ENCODE measurements at places on chromosomes 7 and 10.

- DNase-seq, result no peak
Observed at GRCh38 chr7:151897161-151897731, 20.3 kb upstream of the PRKAG2 start.

DNA sequence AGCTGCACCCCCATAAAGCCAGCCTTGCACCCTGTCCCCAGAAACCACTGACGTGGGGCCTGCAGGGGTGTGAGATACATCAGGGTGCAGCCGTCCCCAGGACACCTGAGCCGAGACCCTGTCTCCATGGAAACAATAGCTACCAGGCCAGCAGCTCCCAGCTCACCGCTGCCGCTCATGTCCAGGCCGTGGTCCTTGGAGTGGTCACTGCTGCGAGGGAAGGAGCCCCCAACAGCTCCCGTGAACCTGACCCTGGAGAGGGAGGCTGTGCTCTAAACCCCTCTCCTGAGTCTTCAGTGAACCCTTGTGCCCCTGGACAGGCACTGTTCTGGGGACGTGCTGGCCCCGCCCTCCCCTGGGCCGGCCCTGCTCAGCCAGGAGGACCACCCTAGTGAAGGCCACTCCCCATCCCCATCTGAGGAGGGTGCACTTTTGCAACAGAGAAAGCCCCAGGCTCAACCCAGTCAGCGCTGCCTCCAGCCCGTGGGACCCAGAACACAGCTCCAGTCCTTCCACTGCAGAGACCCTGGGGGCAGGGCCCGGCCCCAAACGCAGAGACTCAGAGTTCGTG is 19.6 kb upstream of the INPP5A start:
- DNase-seq, result no peak

DNA sequence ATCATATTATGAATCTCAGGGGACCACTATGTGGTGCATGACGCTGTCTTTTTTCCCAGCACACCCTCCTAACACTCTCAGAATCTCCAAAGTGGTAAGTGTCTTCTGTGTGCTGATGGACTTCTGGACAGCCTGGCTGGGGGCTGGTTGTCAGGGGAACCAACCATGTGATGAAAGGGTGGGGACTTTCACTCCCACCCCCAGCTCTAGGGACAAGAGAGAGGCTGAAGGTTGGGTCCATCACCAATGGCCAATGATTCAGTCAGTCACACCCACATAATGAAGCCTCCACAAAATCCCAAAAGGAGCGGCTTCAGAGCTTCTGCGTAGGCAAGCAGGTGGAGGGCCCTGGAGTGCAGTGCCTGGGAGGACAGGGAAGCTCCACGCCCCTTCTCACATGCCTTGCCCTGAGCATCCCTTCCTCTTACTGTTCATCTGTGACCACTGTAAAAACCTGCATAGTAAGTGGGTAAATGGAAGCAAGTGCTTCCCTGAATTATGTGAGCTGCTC is 44.6 kb downstream of the RASGEF1A start:
- DNase-seq, result no peak

DNA sequence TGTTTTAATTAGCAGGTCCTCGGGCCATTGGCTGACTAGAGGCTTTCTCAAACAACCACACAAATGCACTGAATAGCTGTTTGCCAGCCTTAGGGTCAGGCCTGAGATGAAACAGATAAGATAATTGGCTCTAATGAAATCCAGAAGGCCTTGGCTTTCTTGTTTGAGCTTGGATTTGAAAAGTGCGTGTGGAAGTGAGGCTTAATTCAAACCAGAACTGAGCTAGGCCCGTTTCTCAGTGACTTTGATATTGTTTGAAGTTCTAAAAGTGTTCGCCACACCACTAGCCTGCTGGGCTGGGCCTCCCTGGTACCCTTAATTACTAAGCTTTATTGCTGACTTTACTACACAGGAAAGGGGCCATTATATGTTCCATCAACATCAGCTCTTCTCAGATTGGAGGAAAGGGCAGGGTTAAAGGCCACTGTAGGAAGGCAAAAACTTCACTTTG is 270.6 kb downstream of the TWIST1 start:
- no peak for DNase-seq

- DNase-seq, result no peak
Observed at GRCh38 chr7:150503155-150503554, 11.5 kb upstream of the GIMAP7 start.

- DNase-seq, result no peak
Observed at GRCh38 chr7:142642316-142642715, 107.0 kb upstream of the PRSS1 start.

DNA sequence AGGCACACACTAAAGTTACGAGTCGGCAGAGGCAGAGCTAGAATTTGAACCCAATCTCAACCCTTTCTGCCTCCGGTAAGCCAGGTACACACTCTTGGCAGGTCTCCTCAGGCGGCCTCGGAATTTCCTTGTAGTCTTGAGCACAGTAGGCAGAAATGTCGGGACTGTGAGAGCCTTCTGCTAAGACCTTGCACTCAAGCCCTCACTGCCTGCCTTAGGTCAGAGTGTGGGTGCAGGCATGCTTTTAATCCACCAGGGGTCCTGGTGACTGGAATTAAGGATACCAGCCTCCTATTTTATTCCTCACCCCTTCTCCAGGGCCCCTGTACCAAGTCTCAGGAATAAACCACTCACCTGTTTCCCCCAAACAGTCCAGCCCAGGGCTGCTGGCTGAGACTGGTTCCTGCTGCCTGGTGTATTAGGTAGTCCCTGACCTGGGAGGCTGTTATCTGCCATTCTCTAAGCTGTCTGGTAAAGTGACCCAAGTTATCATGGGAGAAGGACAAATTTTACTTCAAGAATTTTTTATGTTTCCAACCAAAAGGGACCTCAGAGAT is 855 bp downstream of the ATP6V1F start:
- DNase-seq, result no peak

GRCh38 chr7:116166156-116166555 is 44.2 kb upstream of the TES start:
- no peak for DNase-seq

DNA sequence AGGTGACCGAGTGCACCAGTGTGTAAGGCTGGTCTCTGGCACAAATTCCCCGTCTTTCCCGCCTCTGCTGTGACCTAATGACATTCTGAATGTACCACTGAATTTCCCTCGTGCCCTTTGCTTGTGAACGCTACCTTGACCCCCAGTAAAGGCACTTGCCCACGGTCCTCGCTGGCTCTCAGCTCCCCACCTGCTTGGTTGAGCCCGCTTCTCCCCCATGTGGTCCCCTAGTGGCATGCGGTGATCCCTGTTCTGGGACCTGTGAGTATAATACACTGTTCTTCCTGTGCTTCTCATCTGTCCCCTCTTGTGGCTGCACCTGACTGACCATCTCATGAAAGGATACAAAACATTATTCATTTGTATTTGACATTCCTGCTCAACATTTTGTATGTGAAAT is 495.7 kb downstream of the INHBA start:
- DNase-seq, result no peak

- no peak for DNase-seq
Observed at GRCh38 chr7:115868369-115868768, 162.2 kb downstream of the TFEC start.

GRCh38 chr7:157612009-157612663 is 275.3 kb downstream of the DNAJB6 start:
- peak; percentile 8 for DNase-seq

GRCh38 chr10:81096558-81096957 is 558.9 kb downstream of the SH2D4B start:
- no peak for DNase-seq
